Activated effector memory CD4-positive, alpha-beta T cell treated with Interleukin-2 at 50 U/mL for 16 hours (primary cell): ENCODE measurements at places on chromosomes 4 and X.

- no peak for DNase-seq
Measured at GRCh38 chr4:98996056-98996764, 689 bp downstream of the METAP1 start.

GRCh38 chr4:65046192-65047133 is 623.8 kb downstream of the EPHA5 start:
- no peak for DNase-seq

GRCh38 chrX:38939067-38939466 is 137.8 kb downstream of the MID1IP1 start:
- no peak for DNase-seq

GRCh38 chr4:101328063-101328602 is 19.2 kb downstream of the PPP3CA start:
- no peak for DNase-seq

DNA sequence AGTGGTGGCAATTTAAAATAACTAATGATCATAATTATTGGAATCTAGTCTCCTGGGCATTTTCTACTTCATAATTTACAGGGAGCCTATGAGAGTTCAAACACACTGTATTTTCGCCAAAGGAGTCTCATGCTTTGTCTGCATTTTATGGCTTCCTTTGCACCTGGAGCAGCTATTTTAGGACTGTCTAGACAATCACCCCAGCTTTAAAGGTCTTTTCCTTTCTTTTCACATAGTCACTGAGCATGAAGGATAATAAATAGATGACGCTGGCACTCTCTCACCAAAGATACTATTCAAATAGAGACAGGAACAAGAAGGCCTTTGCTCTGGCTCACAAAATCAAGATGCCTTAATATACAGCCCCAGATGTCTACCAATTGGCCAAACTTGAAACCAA is 43.0 kb downstream of the AMELX start:
- DNase-seq: no peak

- DNase-seq: no peak
Measured at GRCh38 chr4:8177956-8178355, 19.3 kb upstream of the ABLIM2 start.

- no peak for DNase-seq
Measured at GRCh38 chr4:7420661-7421040, 14.1 kb downstream of the PSAPL1 start.

DNA sequence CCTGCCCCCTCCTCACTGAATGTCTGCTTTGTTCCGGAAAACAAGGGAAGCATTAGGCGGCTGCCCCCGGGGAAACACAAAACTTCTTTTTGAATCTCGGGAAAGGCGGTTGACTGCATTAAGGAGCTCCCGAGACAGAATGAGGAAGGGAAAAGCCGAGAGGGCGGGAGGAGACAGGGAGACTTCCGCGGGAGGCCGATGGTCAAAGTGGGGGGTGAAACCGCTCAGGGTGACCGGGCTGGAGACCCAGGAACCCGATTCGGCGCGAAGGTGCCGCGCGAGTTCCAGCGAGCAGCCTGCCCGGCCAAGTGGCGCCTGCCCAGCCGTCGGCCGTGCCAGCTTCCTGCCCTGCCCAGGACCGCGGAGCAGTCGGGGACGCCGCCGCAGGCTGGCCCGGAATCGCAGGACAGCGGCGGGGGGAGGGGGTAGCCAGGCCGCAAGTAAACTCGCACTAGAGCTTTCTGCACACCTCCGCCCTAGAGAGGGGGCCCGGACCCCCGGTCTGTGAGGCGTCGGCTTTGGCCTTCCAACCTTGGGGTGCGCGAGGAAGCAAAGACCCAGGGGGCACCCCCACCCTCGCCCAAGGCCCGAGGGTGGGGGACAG is 55.1 kb upstream of the BCOR start:
- DNase-seq: no peak

DNA sequence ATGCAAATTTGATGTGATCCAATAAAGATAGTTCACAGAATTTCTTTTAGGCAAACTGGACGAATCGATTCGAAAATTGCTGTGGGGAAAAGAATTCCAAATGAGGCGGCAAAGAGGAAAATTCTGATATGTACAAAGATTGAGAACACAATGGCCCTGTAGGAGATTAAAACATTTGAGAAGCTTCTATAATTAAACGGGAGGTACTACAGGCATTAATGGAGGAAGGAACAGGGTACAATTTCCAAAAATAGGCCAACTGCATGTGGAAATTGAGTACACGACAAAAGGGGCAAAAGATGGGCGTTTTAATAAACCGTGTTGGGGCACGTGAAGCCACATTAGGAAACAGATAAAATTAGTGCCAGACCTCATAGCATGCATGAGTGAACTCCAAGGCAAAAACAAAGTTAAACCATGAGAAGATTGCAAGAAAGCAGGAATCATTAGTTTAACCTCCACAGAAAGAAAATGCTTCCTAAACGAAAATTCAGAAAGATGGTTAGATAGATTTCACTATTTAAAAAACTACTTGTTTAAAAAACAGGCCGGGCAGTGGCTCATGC is 68.4 kb downstream of the DHRSX start:
- DNase-seq: no peak

DNA sequence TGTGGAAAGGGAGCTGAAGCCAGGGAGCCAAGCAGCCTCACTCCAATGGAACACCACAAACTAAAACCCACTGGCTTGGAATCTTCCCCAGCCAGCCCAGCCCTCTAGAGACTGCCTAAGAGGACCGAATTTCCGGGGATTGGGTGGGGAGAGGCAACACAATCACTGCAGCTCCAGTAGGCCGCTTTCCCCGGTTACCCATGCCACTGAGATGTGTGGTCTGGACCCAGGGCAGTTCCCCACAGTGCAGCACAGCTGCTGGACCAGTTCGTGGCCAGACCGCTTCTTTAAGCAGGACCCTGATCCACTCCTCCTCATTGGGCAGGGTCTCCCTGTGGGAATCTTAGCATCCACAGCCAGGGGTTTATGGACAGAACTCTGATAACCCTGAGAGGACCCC is 91.9 kb upstream of the PAGE3 start:
- no peak for DNase-seq

- DNase-seq: no peak
Measured at GRCh38 chr4:145804116-145804515, 124.2 kb downstream of the C4orf51 start.

- DNase-seq: no peak
Measured at GRCh38 chr4:88696630-88697029, 999 bp downstream of the NAP1L5 start.

DNA sequence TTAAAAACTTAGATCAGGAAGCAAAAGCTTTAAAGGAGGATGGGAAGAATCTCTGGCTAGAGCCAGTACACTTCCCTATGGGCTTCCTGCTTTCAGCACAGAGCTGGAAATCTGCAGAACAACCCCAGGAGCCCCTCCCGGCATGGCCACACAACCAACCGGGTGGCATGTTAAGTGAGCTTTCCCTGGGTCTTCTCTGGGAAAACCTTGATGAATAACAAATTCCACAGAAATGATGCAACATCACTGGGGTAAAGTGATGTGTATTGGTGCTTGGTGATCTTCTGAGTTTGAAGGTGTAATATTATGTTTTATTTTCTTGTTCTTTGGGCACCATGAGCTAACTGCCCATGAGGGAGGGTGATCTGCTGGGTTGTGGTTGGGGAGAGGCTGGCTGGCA is 22.1 kb downstream of the NHS start:
- DNase-seq: no peak

DNA sequence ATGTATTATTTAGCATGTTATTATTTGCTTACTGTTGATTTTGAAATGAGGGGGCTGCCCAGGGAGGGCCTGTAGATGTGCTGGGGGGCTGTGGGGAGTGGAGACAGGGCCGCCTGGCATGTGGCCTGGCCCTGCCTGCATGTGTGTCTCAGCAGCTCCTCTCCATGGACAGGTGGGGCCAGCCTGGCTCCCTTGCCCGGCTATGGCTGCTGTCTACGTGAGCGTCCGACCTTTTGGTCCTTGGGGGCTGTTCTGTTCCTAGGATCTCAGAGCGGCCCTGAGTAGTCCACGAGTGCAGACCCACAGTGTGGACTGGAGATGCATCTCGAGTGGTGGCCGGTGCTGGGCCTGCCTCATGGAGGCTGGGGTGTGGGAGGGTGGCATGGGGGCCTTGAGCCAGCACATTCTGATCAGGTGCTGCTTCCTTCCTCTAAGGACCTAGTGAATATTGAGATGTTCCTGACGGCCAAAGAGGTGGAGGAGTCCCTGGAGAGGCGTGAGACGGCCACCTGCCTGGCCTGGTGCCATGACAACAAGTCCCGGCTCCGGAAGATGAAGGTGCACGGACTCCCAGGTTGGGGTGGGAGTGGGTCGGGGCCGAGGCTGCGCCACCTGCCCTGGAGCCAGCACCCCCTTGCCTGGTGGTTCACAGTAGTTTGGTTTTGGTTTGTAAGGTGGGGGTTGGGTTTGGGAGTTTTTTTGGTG is 24.9 kb upstream of the UVSSA start:
- DNase-seq: no peak

DNA sequence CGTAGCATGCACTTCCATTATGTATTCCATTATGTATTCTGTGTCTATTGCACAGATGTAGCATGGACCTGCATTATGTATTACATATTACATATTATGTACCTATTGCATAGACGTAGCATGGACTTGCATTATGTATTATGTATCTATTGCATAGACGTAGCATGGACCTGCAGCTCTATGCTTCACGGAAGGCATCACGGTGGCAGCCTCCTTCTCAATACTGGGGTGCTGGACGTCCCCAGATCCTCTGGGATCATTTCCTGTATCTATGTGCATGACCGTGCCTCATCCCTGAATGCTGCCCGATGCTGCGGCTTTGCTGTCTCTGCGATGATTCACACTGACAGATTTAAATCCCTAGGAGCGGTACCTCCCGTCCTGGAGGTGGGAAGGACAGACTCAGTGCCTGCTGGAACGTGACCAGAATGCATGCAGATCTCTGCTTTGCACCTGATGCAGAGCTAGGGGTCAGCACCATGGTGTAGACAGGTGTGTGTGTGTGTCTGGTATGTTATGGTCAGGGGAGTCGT is 317.5 kb downstream of the DHRSX start:
- DNase-seq: no peak

DNA sequence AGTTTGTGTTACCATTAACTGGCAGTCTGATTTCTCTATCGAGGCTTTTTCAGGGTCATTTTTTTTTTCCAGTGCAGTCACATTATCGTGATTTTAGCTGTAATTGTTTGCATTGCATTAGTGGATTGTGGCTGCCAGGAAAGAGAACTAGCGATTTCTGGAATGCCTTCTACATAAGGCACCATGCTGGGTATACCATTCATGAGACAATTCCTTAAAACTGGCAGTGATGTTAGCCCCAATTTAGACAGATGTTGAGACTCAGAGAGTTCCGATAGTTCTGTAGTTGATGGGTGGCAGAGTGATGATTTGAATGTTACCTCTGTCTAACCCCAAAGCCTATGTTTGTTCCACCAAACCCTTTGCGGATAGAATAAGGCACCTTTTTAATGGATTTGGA is 175.4 kb upstream of the TENM3 start:
- DNase-seq: no peak

GRCh38 chr4:40750461-40751258 is 905 bp downstream of the NSUN7 start:
- DNase-seq: no peak

DNA sequence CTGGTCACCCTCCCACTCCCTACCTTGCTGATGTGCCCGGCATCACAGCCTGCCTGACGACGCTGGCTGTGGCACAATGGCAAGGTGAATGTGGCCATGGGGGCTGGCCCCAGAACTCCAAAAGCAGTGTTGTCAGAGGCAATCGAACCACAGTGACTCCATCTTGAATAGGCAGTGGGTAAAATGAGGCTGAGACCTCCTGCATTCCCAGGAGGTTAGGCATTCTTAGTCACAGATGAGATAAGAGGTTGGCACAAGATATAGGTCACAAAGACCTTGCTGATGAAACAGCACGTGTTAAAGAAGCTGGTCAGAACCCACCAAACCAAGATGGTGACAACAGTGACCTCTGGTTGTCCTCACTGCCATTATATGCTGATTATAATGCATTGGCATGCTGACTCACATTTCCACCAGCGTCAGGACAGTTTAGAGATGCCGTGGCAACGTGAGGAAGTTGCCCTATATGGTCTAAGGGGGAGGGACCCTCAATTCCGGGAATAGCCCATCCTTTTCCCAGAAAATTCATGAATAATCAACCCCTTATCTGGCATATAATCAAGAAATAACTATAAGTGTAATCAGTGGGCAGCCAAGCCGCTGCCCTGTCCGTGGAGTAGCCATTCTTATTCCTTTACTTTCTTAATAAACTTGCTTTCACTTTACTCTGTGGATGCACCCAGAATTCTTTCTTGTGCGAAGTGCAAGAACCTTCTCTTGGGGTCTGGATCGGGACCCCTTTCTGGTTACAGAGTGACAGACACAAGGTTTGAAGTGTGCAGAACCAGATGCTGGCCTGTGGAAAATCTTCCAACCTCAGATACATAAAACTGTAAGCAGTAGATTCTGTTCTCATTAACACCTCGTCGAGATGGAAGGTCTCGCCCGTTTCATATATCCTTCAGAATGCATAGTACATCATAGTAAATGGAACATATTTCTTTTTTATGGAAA is 26.8 kb upstream of the CLDN24 start:
- no peak for DNase-seq

- DNase-seq: no peak
Measured at GRCh38 chr4:184420402-184420801, 53.9 kb downstream of the IRF2 start.

DNA sequence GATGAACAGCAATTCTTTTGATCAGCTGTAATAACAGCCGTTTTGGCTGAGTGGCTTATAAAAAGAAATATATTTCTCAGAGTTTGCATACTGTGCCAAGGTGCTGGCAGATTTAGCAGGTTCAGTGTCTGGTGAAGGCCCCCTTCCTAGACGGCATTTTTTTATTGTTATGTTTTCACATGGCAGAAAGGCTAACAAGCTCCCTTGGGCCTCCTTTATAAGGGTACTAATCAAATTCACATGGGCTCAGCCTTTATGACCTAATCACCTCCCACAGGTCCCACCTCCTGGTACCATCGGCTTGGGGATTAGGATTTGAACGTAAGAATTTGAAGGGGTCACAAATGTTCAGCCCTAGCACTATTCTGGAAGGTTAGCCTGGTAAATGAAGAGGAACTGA is 431.9 kb downstream of the SPOCK3 start:
- no peak for DNase-seq

- no peak for DNase-seq
Measured at GRCh38 chrX:30992381-30992904, 79.4 kb downstream of the FTHL17 start.

DNA sequence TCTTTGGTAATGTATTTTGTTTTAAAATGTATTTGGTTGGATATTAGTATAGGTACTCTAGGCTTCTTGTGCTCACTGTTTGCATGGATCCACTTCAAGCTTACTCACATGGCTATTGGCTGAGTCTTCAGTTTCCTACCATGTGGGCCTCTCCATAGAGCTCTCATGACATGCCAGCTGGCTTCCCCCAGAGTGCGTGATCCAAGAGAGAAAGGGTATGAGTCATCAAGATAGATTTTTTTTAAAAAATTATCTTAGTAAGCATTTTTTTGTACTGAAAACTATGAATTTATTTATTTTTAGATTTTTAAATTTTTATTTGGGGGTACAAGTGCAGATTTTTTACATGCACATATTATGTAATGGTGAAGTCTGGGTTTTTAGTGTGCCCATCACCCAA is 219.1 kb upstream of the AMOT start:
- DNase-seq: no peak
